ENCODE measurements at places on chromosomes 7 and 10.

DNA sequence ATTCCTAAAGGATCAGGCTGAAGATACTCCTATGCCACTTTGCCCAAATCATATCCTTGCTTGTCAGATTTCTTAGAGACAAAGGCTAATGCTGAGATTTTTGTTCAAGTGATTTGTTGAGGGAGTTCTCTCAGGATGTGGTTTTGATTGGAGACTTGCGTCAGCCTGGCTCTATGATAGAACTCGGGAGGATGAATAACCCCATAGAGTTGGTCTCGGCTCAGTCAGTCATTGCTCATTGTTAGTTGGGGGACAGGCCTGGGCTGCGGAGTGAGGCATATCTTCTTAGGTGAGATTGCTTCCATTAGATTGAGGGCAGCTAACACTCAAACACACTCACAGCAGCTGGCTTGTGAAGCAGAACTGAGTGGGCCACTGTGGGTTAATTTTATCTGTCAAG is 203.4 kb downstream of the KIF20B start:
- DNase-seq = no peak

DNA sequence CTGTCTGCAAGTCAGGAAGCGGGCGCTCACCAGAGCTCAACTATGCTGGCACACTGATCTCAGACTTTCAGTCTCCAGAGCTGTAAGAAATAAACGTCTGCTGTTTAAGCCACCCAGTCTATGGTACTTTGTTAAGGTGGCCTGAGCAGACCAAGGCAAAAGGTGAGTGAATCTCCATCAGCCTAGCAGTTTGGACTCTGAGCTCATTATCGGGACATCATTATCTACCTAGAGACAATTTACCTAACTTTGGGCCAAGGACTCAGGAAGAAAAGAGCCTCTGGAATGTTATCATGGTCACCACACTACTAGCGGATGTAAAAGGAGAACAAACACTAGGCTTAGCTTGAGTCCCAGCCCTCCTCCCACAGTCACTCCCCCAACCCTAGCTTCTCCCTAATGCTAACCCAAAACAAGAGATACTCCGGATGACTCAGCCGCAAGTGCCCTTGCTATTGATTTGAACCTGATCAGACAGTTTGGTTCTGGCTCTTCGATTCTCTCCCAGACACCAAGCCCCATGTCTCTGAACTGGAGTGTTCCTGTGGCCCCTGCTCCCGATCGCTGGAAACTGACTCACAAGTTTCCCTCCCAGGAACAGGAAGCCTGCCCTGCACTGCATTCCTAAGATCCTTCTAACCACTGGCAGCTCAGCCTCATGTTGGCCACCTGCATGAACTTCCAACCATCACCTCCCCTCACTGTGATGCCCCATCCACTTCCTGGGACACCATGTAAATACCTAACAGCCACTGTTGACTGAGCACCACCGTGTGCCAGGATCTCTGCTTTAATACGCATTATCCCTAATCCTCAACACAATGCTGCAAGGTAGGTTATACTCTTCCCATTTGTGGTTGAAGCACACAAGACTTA is 34.5 kb downstream of the CREB3L2 start:
- no peak for DNase-seq

DNA sequence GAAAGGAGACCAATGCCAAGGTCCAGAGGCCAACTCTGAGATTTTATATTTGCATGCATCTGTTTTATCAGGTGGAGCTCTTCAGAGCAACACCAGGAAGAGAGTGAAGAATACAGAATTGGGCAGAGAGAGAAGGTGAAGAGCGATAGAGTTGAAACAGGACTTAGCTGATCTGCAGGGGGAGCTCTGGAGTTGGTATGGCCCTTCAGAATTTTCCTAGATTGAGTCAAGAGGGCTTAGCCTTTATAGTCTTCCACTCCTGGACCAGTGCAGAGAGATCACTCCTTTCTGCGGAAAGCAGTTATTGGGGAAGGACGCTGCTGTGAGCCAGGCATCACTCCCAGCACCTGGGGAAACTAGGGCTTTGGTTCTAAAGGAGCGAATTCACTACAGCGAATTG is 105.0 kb upstream of the DGKB start:
- DNase-seq = no peak

DNA sequence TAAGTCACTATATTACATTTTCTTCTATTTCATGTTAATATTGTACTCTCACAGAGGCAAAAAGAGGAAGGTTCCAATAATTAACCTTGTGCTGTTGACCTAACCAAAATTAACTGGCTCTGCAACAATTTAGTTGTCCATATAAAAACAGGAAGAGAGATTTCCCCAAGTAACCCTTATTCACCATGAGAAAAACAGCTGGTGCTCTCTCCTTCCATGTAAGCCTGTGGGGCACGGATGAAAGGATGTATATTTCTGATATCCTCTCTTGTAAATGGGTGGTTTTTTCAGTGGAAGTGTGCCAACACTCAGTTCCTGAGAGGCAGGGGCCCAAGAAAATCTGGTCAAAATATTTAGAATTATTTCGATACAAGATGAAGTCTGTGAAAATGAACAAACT is 358.1 kb downstream of the CRPPA start:
- no peak for DNase-seq

DNA sequence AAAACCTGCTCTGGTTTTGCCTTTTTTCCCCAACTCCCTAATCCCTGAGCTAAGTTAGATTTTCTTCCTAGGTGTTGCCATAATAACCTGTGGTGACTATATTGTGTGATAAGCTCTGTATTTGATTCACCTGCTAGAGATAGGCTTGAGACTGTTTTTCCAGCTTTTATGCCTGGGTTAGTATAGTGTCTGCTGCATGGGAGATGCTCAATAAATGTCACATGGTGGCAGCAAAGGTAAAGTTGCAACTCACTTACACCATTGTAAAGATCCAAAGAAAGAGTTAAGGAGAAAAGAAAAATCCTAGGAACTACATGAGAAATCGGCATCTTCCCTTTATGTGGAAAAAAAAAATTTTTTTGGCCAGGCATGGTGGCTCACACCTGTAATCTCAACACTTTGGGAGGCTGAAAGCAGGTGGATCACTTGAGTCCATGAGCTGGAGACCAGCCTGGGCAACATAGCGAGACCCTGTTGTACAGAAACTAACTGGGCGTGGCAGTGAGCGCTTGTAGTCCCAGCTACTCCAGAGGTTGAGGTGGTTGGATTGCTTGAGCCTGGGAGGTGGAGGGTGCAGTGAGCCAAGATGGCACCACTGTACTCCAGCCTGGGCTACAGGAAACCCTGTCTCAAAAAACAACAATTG is 3.7 kb downstream of the CCNJ start:
- no peak for DNase-seq

- DNase-seq = peak; percentile 9
Observed at GRCh38 chr7:44142028-44142427, 896 bp upstream of the MYL7 start.

- DNase-seq = no peak
Observed at GRCh38 chr7:4854916-4855315, 6.9 kb downstream of the PAPOLB start.

- no peak for DNase-seq
Observed at GRCh38 chr7:9889554-9889953, 1084.1 kb upstream of the PHF14 start.

GRCh38 chr7:55053651-55054571 is 35.1 kb downstream of the EGFR start:
- DNase-seq = peak; percentile 83

GRCh38 chr7:130304878-130305277 is 11.9 kb downstream of the CPA4 start:
- DNase-seq = no peak

- DNase-seq = no peak
Observed at GRCh38 chr7:94650147-94651051, 5.5 kb downstream of the SGCE start.

DNA sequence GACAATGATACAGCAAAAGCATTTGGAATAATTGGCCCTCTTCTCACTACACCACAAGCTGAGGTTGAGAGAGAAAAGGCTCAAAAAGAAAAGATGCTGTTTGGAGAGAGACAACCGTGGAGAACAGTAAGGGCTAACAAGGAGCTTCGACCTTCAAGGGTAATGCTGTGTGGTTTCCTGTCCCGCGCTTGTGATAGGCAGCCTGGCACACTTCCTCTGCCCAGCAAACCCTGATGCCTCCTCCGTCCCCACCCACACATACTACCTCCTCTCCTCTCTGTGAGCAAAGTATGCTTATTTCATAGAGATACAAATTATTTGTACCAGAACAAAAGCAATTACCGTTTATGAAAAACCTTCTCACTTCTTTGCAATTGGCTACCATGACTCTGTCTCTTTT is 755.4 kb downstream of the KCNMA1 start:
- no peak for DNase-seq

GRCh38 chr10:93718937-93719725 is 16.7 kb upstream of the FRA10AC1 start:
- DNase-seq = no peak

- peak; percentile 49 for DNase-seq
Observed at GRCh38 chr10:121886997-121887622, 40.7 kb downstream of the ATE1 start.

DNA sequence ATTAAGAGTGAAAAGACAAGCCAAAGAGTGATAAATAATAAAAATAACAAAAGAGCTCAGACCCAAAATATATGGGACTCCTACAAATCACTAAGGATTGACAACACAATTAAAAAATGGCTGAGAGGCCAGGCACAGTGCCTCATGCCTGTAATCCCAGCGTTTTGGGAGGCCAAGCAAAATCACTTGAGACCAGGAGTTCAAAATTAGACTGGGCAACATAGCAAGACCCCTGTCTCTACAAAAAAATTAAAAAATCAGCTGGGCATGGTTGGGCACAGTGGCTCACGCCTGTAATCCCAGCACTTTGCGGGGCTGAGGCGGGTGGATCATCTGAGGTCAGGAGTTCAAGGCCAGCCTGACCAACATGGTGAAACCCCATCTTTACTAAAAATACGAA is 137.3 kb downstream of the IDE start:
- DNase-seq = no peak

DNA sequence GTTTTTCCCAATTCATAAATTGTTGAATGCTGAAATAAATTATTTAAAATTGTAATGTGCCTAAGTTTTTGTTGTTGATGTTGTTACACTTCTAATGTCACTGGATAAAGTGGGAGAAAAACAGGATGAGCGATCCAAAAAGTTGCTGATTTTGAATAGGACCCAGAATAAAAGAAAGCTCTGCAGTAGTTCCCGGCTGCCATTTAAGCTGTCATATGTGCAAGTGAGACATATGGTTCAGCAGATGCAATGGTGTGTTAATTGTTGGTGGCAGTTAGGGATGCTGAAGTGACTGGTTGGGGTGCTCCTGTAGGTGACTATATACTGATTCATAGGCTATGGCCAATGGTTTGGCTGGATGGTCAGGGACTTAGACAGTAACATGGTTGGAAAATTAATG is 1517.4 kb upstream of the LRRTM3 start:
- no peak for DNase-seq

GRCh38 chr10:72509206-72509799 is 116.6 kb downstream of the MICU1 start:
- DNase-seq = no peak

DNA sequence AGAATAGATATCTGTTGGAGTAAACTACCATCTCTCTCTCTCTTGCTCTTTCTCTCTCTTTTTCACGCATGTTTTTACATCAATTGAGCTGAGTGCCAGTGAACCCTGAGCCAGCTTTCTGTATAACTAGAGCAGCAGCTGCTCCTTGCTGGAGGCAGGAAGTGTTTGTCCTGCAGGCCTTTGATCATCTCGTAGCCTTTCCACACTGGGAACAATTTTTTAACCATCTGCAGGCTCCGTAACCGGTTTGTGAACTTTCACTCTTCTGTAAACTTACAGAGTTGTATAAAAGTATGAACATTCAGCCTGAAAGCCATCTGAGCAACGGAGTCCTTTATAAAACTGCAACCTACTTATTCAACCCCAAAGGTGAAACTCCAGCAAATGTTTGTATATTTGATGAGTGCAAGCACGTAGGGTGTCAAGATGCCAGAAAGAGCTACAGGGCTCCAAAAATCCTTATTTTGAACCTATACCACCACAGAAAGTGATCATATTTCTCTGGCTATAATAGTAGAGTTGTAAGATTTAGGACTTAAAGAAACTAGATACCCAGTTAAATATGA is 162.8 kb upstream of the NFE2L3 start:
- DNase-seq = no peak

- no peak for DNase-seq
Observed at GRCh38 chr7:142961973-142962926, at the start of gene KEL. Gene KEL (minus strand): TSS chr7:142962363. CDS start chr7:142962206, 157 bp downstream.

- no peak for DNase-seq
Observed at GRCh38 chr7:99243751-99244337, 28.8 kb upstream of the MYH16 start.

DNA sequence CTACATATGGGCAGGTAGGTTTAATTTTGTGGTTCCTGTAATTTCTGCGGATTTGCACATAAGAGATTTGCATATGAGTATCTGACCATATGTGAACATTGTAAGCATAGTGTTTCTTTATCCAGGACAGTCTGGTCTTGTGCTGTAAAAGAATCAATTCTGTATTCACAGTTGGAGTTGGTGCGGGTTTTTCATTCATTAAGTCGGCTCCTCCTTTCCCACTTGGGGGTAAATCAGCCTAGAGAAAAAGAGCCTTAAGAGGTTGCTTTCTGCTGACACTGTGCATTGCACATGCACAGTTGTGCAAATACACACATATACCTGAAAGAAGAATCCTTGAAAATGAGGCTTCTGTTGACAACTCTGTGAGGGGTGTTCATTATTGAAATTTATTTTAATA is 6.1 kb upstream of the CYP26C1 start:
- no peak for DNase-seq

GRCh38 chr10:61289813-61290212 is 163.4 kb downstream of the TMEM26 start:
- no peak for DNase-seq

- no peak for DNase-seq
Observed at GRCh38 chr10:74380795-74381194, 229.8 kb downstream of the ADK start.

GRCh38 chr10:93458821-93459257 is 23.3 kb downstream of the MYOF start:
- DNase-seq = peak; percentile 92

- DNase-seq = no peak
Observed at GRCh38 chr7:3333861-3334260, 32.8 kb downstream of the SDK1 start.

DNA sequence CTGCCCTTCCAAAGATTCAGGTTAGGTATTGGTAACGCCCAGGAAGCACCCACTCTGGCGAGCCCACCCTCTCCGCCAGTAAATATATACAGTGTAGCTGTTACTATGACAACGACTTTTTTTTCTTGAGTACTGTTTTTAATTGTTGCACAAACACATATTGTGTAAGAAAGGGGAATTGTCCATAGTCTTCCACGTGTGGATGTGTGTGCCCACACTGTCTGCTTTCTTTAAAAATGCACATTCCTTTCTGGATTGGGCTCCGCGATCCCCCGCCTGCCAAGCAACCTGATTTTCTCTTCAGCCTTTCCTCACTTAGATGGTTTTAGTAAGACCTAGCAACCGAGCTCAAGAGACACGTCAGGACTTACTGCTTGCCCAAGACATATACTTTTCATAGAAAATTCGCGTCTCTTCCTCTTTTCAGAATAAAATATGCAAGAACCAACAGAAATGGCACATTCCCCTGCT is 247.8 kb downstream of the EBF3 start:
- peak; percentile 8 for DNase-seq
